Stimulated activated CD4-positive, alpha-beta T cell treated with anti-CD3 and anti-CD28 coated beads, Interleukin-1b, Interleukin-23, amount 100 ng/mL, for 1 hour (primary cell): ENCODE measurements at places on chromosomes 3 and 15.

DNA sequence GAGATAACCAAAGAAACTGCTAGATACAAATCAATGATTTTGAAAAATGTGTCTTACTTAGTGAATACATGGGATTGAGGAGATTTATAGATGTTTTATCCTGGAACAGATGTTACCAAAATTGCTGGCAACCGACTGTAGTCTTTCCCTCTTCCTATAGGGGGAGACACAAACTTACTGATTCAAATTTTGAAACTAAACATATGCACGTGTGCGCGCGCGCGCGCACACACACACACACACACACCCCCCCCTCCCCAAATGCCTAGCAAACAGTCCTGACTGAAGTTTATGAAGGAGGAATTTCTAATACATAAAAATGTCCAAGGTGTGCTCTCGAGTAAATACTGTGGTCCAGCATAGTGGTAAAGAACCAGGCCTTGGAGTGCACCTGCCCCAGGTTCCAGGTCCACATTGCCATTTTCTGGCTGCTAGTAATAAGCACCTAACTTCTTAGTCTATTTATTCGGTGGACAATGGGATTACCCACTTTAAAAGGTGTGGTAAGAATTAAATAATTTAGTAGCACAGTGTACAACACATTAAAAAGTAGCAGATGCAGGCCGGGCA is 18.5 kb upstream of the C3orf62 start:
- peak; percentile 12 for DNase-seq

GRCh38 chr15:100661156-100661555 is 58.8 kb downstream of the ASB7 start:
- no peak for DNase-seq

DNA sequence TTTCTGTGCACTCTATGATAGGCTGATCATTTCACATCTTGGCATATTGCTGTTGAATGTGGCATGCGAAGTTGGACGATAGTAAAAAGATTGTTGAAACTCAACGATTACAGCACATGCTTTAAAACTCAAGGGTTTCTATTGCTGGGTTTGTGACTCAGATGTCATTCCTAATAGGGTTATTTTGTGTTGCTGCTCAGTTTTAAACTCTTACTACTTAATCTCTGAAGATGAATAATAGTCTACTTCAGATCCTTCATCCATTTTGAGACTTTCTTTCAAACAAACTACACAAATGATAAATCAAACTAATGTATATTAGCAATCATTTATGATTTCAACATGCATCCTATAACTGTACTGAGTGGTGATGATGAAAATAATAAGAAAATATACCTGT is 71.3 kb upstream of the MBNL1 start:
- no peak for DNase-seq

DNA sequence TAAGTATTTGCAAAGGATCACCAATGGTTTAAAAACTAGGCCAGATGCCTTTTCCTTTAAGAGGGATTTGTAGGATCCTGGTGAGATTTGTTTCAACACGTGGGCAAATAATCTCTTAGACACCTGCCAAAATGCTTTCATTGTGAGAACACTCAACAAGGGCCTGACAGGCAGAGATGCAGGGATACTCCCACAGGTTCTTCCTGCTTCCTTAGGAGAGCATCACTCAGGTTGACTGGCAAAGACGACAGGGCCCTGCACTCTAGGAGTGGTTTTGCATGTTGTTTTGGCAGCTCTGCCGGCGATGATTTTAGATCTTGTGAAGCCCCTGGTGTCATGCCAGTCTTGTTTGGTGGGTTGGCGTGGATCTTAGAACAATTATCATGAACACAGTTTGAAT is 184.5 kb downstream of the NR1D2 start:
- no peak for DNase-seq

- DNase-seq: no peak
Measured at GRCh38 chr3:136787349-136787748, 31.6 kb upstream of the SLC35G2 start.

GRCh38 chr3:186385856-186386602 is 24.0 kb upstream of the DGKG start:
- no peak for DNase-seq

GRCh38 chr3:51408021-51408420 is 16.9 kb downstream of the RBM15B start:
- no peak for DNase-seq

DNA sequence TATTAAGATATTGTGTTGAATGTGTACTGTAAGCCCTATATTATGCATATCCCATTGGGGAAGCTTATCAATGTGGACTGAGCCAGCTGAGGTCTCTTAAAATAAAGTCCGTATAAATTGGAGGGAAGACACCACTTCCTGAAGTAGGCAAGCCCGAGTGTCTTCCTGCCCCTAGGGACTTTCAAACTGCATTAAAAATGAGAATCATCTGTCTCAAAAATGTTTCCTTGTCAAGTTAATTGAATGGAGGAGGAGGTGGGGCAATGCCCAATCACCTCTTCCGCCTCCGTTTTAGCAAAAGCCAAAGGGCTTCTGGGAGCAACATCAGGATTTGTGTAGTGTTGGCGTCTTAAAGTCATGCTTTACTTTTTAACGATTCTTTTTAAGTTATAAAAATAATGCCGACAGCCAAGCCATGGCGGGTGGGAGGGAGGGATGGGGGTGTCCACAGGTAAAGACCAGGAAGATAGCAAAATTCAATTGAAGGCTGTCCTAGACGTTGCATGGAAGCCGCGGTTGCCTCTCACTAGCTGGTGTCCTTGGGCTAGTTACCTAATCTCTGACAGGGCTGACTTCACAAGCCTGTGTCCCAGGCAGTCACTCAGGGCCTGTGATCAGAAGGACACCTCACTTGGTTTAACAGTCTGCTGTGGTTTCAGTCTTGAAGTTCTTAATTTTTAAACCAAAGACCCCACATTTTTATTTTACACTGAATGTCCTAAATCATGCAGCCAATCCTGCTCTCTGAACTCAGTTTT is 524.9 kb upstream of the PROK2 start:
- DNase-seq: no peak

DNA sequence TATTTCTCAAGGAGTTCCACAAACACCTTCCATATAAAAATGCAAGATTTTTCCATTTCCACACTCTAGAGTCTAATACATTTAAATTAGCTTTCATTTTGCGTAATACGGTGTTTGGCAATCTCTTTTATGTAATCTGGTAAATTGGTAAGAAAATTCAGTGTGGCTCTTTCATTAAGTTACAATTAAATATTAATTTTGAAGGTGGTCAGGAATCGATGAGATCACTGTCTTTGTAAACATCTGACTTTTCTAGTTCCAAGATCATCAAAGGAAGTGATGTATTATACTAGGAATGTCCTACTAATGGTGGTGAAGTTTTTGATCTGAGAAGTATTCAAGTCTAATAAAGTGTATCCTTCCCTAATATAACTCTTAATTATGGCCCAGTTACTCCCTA is 1.1 kb upstream of the UTS2B start:
- no peak for DNase-seq

DNA sequence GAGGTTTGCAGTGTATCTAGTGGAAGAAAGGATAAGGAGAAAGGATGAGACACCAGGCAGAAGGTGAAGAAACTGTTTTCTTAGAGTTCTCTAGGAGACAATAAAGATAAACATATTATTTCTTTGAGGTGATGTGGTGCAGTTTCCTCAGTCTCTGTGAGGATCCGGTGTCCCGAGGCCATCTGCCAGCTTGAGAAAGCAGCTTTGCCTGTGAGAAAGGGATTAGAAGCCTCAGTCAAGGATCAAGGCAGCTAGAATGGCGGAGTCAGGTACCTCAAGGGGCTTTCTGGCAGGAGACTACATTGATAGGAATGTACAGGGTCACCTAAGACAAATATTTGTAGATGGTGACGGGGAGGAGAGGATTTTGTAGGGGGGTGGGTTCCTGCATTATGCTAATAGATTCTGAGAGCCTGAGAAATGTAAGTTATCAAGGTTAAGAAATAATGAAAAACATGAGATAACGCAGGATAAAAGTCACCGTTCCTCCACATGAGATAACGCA is 103.9 kb upstream of the MB21D2 start:
- DNase-seq: no peak

GRCh38 chr15:28165791-28166190 is 66.7 kb upstream of the OCA2 start:
- no peak for DNase-seq

- DNase-seq: no peak
Measured at GRCh38 chr3:161957467-161957866, 460.9 kb downstream of the OTOL1 start.

DNA sequence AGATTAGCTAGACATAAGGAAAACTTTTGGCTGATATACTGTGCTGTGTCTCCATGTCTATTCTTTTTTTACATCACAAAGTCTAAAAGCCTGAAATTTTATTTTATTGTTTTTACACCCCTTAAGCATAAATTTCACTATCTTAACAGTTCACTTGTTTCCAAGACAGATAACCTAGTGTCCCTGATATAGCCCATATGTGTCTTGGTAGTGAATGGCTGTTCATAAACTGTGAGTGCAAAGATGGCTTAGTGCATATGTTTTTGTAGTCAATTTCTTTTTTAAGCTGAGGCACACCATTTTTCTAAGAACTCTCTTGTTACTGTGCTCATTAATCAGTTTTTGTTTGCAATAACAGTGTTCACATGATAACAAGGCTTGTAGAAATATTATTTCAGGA is 381.1 kb downstream of the OXSM start:
- DNase-seq: no peak

- DNase-seq: no peak
Measured at GRCh38 chr3:25000971-25001591, 427.0 kb upstream of the RARB start.

GRCh38 chr15:64067564-64068030 is 21.3 kb upstream of the DAPK2 start:
- DNase-seq: peak; percentile 23

GRCh38 chr3:155648013-155648591 is 96.8 kb downstream of the PLCH1 start:
- no peak for DNase-seq

DNA sequence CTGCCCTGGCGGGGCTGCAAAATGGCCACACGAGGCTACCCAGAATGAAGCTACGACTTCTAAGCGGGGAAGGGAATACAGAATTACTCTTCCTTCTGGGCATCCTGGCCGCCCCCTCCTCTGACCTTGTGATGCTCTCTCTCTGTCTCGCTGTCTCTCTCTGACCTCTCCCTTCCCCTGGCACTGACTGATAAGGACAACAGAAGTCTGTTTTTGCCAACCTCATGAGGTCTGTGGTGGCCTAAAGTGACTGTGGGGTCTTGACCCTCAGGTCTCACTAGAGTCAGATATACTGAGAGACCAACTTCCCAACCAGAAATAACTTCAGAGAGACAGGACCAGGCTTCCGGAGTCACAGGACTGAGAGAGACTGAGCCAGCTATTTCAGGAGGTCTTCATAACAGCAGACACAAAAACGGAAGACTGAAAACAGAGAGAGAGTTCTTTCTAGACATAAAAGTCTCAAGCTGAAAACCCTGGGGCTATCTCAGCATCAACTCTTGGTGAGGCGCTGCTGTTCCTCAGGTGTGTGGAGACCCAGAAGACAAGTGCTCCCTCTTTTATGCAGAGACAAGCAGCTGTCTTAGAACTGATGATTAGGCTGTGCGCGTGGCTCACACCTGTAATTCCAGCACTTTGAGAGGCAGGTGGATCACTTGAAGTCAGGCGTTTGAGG is 38.2 kb upstream of the CFAP161 start:
- no peak for DNase-seq

DNA sequence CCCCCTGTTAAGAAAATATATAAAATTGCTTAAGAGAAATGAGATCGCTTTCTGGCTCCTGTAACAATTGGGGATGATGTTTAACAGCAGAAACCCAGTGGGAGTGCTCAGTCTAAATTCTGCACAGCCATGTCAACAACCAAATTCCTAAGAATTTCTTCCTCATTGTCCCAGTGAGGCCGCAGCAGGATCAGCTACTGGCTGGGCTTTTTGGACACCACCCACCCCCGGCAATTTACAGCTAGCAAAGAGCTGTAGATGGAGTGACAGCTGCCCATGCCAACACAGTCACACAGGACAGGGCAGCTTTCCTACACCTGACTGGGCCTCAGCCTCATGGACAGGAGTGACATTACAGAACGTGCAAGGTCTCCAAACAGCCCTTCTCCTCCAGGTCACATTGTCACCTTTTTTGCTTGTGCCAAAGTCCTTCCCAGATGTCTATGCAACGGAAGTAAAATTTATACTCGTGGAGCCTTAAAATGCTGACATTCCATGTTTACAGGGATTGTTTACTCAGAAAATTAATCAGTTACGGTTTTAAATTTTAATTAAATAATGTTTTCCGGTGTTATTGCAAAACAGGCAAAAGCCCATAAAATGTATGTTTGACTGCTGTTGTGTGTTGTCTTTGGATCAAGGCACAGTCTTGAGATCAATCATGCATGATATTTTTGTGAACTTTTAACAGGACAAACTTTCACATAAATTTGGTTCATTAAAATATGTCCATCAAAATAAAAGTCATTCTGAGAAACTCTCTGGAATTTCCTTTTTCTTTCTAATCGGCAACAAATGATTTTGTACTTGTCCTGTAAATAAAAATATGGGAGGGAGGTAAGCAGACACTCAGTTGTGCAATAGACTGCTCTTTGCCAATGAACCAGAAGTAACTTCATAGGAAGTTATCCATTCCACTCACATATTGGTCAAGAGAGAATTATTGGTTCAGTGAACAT is 943.2 kb downstream of the MCTP2 start:
- DNase-seq: no peak

DNA sequence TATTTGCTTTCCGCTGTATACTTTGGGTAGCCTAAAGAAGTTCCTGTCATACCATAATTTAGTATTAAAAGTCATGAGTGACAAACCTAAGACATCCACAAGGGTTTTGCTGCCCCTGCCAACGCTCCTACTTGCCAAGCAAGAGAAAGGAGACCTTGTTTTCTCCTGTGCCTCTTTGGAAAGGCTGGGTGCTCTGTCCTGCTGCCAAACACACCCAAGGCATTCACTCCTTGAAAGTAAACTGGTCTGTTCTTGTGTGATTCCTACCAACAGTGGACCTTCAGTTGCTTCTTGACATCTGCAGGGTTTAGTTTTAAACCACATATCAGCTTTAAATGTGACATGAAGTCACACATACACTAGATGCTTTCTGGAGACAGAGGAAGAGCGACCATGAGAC is 295.4 kb downstream of the SLC9A9 start:
- no peak for DNase-seq

- no peak for DNase-seq
Measured at GRCh38 chr15:40469776-40470390, 901 bp upstream of the CHST14 start.
